ENCODE measurements at places on chromosomes 7 and 10.
A peak's percentile ranks its signal among the peaks of the same experiment; 100 is the strongest.

GRCh38 chr10:44821290-44821689, 89.8 kb upstream of the TMEM72 start:
- DNase-seq: no peak

- DNase-seq: no peak
Observed at GRCh38 chr7:26404189-26404996, 112.7 kb downstream of the SNX10 start.

DNA sequence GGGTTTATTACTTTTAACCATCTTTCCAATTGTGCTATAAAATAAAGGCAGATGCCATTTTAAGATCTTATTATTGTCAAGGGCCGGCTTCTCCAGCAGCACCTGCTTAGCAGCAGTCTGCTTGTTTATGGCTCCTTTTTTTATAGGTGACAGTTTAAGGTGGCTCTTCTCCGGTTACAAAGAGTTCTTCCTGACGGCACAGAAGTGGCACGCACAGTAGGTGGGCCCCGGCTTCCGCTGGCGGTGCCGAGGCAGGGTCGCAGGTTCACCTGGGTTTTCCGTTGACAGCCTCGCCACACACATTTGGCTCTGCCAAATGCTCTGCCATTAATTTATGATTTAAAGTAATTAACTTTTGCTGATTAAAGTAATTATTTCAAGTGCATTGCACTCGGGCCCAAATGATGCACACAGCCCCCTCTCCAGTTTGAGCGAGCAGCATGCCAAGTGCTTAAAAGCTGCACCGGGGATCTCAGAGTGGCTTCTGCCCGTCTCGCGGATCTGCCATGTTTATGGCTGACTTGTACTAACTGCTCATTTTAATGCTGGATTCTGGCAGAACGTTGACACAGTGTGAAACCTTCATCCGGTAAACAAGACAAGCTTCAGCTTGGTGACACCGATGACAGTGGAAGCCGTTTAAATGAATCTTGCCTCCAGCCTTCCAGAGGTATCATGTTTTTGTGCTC, 355.1 kb upstream of the MKI67 start:
- DNase-seq: no peak

GRCh38 chr7:22001345-22002004, 55.8 kb upstream of the CDCA7L start:
- peak; percentile 67 for DNase-seq

DNA sequence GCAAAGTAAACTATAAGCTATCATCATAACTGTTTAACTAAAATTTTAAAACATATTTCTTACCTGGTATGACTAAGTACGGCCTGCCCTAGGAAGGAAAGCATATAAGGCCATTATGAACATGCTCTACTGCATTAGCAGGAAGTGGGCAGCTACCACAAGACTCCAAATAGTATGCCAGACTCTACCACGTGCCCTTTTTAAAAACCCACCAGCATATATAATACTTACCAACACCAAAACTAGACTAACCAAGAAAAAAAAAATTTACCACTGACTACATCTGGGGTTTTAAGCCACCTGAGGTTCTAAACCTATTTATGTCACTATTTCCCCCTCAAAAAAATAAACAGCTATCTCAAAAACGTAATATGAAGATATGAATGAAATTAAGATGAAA, 30.1 kb downstream of the NUDCD3 start:
- DNase-seq: no peak

GRCh38 chr10:97876402-97876801, 26.8 kb downstream of the GOLGA7B start:
- DNase-seq: no peak

- DNase-seq: no peak
Observed at GRCh38 chr7:28847176-28847575, 111.0 kb downstream of the TRIL start.

- no peak for DNase-seq
Observed at GRCh38 chr10:75648854-75649253, 217.4 kb downstream of the LRMDA start.

DNA sequence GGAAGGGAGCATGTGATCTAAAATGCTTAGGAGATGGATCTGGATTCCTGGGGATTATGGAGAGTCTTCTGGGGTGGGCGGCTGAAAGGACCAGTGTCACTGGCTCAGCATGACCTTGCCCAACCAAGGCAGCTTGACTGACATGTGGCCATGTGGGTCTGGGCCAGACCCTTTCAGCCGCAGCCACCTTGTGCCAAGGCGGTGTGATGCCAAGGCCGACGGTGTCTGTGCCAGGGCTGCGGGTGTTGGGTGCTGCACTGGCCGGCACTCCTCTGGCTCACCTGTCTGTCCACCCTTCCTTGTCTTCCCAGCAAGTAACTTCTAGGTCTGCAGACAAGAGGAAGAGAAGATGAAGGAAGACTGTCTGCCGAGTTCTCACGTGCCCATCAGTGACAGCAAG, 8.8 kb downstream of the DEPP1 start:
- DNase-seq: no peak

- no peak for DNase-seq
Observed at GRCh38 chr7:30322271-30323005, 38.0 kb downstream of the ZNRF2 start.

DNA sequence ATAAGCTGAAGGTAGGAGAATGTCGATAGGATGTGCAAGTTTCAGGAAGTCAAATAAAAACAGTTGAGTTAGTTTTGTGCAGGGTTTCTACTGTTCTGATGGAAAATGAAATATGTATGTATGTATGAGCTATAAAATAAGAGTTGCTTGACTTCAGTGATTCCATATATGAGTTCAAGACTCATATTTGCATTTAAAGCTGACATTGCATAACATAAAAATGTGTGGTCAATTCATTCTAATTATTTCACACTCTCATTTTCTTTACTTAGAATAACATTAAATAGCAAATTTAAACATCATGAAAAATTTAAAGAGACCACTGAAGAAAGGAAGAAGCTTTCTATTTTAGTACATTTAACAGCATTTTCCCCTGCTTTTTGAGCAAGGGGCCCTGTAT, 37.8 kb downstream of the IFIT5 start:
- no peak for DNase-seq

GRCh38 chr7:135160858-135161653, 9.5 kb downstream of the CYREN start:
- no peak for DNase-seq

DNA sequence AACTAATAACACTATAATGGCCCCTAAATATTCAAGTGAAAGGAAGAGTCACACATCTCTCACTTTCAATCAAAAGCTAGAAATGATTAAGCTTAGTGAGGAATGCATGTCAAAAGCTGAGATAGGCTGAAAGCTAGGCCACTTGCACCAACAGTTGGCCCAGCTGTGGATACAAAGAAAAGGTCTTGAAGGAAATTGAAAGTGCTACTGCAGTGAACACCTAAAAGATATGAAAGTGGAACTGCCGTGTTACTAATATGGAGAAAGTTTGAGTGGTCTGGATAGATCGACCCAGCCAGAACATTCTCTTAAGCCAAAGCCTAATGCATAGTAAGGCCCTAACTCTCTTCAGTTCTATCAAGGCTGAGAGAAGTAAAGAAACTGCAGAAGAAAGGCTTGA, 12.1 kb upstream of the SNX13 start:
- no peak for DNase-seq

DNA sequence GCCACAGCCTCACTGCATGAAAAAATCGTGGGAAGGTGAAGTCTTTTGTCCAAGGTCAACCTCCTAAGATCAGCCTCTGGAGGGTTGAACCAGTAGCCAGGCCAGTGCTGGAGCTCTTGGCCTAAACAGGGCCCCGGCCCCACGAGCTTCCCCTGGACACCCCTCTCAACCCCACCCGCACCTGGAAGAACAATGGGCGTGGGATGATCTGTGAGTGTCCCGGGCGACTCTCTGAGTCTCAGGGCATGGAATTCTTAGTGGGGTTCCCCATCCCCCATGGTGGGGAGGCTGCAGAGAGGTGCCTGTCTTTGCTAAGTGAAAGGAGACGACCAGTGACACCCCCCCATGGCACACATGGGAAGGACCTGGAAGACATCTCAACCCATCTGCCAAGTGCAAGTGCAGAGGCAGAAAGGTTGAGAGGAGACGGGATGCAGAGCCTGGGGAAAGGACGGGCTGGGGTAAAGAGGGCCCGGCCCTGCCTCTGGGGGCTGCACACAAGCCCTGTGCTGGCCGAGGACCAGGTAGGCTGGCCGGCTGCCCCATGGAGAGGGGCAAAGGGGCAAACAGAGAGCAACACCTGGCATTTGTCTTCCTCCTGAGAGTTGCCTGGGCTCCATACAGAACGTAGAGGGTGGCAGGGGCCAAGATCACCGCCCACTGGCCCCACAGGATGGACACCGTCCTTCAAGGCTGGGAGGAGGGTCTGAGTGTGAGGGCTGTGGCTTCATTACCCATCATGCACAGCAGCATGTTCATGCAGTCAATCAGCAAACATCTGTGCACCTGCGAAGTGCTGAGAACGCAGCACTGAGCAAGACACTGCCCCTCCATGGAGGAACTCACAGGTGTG, 163.0 kb upstream of the PPP2R2D start:
- DNase-seq: no peak

DNA sequence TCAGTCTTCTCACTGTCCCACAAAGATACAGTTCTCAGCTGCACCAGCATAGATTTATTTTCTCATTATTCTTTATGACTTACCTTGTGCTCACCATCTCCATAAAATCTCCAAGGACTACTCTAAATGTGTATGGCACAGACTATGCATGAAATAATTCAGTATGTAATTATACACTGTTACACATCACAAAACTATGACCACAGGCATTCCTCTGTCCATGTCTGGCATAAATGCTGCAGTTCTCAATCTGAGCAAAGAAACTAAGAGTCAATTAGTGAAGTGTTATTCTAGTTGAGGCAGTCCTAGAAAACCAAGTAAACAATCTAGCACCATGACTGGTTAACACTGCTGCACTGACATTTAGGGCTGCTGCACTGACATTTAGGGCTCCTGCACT, 2.7 kb downstream of the CYCS start:
- peak; percentile 6 for DNase-seq

DNA sequence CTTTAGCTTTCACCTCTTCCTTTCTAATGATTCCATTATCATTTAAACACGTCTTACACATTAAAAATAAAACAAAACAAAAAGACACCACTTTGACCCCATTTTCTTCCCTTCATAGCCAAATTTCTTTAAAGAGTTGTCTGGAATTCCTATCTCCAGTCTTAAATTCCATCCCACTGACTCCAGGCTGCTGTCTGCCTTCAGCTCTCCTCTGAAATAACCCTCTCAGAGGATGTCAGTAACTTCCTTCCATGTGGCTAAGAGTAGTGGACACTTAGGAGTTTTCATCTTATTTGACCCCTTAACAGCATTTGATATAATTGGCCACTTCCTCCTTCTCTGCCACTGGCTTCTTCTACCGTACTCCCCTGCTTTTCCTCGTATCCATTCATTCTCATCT, 69.6 kb upstream of the MKX start:
- DNase-seq: no peak

- no peak for DNase-seq
Observed at GRCh38 chr10:133460208-133460769, 6.5 kb downstream of the SCART1 start.
